Germinal center (tissue), 1 donor: ENCODE measurements at places on chromosomes 5 and 9.

GRCh38 chr9:124625087-124625486, 117.9 kb upstream of the NR5A1 start:
- no peak for DNase-seq

DNA sequence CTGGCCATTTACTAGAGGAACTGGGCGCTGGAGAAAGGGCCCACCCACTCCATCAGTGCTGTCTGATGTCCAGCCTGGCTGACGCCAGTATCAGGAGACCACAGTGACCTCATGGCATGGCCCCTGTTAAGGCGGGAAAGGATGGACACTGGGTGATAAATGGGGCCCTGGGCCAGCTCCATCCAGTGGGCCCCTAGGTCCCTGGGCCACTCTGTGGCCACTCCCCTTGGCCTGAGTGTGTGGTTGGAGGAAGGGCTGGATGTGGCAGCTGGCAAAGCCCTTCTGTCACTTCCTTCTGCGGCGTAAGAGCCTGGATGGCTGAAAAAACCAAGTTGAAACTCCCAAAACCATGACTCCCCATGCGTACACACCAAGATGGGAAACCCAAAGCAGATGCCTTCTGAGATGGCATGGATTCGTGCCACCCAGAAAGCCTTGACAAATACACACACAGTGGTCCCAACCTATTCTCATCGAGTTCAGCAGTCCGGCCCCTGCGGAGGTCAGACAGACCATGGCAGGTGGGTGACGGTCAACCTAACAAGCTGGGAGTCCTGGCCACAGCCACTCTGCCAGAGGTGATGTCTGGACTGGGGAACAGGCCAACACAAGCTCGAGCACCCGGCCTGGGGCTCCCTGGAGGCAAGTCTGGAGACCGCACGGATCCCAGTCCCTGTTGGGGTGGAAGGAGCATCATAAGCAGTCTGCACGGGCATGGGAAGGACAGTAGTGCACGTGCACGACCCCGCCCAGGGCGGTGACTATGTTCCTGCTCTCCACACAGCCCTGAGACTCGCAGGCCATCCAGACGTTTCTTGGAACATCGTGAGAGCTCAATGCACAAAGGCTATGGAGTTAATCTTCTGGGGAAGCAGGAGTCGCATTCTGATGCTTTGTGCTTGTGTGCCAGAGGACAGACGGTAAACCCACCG, 45.2 kb upstream of the NOTCH1 start:
- no peak for DNase-seq

DNA sequence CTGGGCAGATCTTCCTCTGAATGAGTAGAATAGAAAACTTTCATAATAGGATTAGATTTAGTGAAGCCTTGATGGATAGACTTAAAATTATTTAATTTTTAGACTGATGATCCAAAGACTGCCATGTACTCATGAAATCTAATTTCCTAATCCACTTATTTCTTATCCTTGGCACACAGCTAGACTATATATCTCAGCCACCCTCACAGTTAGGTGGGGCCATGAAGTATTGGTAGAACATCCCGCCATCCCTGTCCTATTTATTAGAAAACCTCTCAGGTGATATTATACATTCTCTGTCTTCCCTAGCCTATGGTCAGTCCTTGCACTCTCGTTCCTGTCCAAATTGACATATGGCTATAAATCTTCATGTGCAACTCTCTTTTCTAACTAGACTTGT, 110.9 kb downstream of the FAM170A start:
- DNase-seq, result no peak

GRCh38 chr5:41509399-41510175, 814 bp downstream of the PLCXD3 start:
- no peak for DNase-seq
